ENCODE measurements at places on chromosomes 2 and 18.
A peak's percentile ranks its signal among the peaks of the same experiment; 100 is the strongest.

DNA sequence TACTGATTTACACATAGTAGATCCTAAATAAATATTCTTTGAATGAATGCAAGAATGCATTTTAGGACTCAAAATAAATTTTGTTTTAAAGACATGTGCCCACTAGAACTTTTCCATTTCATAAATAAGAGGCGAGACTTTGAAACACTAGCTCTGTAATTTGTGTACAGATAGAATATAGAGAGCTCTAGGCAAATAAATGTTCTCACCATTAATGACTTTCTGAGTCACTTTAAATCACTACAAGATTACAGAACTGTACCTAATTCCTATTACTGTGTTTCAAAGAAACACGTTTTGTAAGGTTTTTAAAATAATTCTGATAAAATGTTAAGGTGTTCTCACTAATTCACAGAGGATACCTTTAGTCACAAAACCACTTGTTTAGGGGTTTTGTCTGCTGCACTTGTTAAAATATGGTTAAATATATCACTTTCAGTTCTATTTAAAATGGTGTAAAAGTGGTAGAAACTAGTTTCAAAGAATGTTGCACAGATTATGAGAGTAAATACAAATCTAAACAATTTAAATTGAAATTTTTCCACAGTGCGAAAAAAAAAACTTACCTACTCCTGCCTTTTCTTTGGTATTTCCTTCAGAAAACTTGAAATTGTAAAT is 158.7 kb upstream of the ZC3H15 start:
- DNase-seq, result no peak

GRCh38 chr2:209771474-209772289 is at the start of gene UNC80:
TSS of gene UNC80 (plus strand) at chr2:209771832. CDS start at chr2:209772073, 241 bp downstream.
- DNase-seq, result peak; percentile 53

GRCh38 chr2:18752667-18753422 is 163.5 kb upstream of the NT5C1B start:
- no peak for DNase-seq

DNA sequence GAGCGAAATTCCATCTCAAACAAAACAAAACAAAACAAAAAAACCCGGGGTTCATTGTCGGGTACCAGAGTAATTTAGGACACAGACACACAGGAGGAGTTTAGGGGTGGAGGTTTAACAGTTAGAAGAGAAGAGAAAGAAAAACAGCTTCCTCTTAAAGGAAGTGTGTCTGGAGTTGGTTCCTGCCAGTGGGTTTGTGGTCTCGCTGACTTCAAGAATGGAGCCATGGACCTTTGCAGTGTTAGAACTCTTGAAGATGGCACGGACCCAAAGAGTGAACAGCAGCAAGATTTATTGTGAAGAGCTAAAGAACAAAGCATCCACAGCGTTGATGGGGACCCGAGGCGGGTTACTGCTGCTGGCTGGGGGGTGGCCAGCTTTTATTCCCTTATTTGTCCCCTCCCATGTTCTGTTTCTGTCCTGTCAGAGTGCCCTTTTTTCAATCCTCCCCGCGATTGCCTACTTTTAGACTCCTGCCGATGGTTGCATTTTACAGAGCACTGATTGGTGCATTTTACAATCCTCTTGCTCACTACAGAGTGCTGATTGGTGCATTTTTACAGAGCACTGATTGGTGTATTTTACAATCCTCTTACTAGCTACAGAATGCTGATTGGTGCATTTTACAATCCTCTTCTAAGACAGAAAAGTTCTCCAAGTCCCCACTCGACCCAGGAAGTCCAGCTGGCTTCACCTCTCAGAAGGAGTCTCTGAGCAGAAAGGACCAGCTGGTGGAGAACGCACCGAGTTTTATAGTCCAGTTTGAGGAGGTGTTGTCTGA is 28.7 kb upstream of the ATP8B1 start:
- no peak for DNase-seq

DNA sequence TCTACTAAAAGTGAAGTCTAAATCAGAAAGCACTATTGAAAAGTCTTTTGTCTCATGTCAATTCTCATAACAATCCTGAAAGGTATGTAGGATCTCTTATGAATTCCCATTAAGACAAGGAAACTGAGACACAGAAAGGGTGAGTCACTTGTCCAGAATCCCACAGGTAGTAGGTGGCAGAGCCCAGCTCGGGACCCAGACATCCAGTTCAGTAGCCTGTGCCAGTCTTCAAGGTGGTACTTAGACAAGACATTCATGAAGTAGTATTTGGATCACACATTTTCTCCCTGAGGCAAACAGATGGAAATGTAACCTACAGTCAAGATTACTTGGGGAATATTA is 14.8 kb upstream of the PARD3B start:
- DNase-seq, result no peak

DNA sequence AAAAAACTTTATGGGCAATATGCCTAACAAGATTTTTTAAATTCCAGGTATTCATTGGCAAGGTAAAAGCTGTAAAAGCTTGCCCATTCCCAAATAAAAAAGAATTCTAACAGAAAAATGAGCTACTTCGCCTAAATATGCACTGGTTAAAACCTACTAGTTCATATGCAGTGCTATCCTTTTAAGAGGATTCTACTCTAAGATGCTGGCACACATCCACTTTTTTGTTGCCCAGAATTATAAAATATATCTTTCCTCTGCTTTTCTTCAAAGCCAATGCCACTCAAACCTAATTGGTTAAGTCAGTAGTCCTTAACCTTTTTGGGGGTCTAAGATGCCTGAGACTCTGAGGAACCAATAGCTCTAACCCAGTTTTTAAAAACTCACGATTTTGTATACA is 3.2 kb downstream of the XPO1 start:
- peak; percentile 6 for DNase-seq

DNA sequence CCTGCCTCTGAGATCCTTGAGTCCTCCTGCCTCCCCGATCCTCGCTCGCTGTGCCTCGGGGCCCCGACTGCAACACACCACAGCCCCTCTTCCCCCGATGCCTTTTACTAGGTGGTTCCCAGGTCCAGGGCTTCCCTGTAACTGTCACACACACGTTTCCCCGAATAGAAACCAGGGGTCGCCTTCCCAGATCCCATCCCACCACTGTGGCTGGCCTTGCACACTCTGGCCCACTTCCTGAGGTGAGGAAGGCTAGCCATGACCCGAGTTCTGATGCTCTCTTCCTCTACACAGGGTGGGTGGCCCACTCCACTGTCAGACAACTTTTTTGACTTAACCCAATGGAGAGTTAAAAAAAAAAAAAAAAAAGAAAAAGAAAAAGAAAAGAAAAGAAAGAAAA is 139.6 kb upstream of the ASB18 start:
- DNase-seq, result no peak

- no peak for DNase-seq
These were observed 109.2 kb upstream of the THOC1 start for GRCh38 chr18:377088-377487.

- no peak for DNase-seq
These were observed 445.6 kb upstream of the POU3F3 start for GRCh38 chr2:104408266-104408665.

DNA sequence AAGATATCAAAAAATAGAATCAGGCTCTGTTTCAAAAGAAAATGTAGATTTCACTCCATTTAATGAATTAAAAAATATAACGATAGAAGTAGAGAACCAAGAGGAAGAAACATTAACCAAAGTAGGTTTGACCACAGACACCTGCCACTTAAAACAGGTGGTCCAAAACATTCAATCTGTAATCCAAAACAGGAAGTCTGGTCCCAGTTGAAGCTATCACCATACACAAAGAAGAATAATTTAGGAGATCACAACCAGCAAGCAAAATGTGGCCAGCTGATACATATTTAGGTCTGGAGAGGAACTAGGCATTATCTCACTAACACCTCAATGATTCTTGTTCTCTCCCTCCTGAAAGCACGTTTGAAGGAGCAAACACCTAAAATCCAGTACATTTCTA is 73.1 kb downstream of the FTCDNL1 start:
- no peak for DNase-seq

- peak; percentile 85 for DNase-seq
These were observed 1.7 kb upstream of the SMAD7 start for GRCh38 chr18:48952287-48953103.

GRCh38 chr2:189661957-189662321 is 680 bp downstream of the ASNSD1 start:
- DNase-seq, result no peak

DNA sequence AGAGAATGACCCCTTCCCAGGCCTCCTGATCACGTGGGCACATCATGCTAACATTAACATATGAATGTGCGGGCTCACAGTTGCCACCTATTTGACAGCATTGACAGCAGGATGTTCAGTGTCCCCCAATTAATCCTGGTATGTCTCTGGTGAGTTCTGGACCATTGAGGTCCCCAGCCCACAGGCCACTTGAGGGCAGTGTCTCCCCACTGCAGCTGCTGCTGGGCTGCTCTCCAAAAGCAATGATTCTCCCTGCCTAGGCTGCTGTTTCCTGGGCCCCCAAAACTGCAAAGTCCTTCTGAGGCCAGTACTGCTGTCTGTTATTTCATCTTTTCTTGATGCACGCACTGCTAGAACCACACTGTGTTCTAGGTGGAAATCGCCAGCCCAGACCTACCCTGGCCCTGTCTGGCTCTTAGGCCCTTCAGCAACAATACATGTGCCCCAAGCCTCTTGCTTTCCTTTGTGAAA is 52.7 kb upstream of the MAPK4 start:
- DNase-seq, result no peak

GRCh38 chr2:26122630-26123029 is 50.3 kb upstream of the GAREM2 start:
- no peak for DNase-seq

GRCh38 chr2:106004851-106005250 is 189.2 kb downstream of the UXS1 start:
- DNase-seq, result no peak

- no peak for DNase-seq
These were observed 278.1 kb downstream of the ZEB2 start for GRCh38 chr2:144241801-144242200.

GRCh38 chr2:151518802-151519201 is 109.1 kb downstream of the RIF1 start:
- no peak for DNase-seq

GRCh38 chr2:147679191-147679954 is 165.5 kb upstream of the ACVR2A start:
- DNase-seq, result no peak

GRCh38 chr2:199434555-199434954 is 23.2 kb downstream of the SATB2 start:
- no peak for DNase-seq

- DNase-seq, result no peak
These were observed 19.3 kb upstream of the ITGAV start for GRCh38 chr2:186570604-186571003.

GRCh38 chr18:56756966-56757365 is 105.8 kb downstream of the WDR7 start:
- peak; percentile 24 for DNase-seq

Data from kidney capillary endothelial cell (primary cell).